ENCODE measurements at places on chromosomes 3 and 15. TPM values are rescaled to one million over a fixed set of nuclear protein-coding genes. Genes with fewer than 3 reads are reported as not detected.

The OR4M2 gene
- total RNA-seq = not detected

The C3orf85 gene
- total RNA-seq = not detected

The MORC1 gene
- 0.11 TPM for total RNA-seq

The CISH gene
- 0.53 TPM for total RNA-seq

The PLAAT1 gene
- total RNA-seq = 8.1 TPM

The SLC12A8 gene
- 4.8 TPM for total RNA-seq

The CPNE9 gene
- total RNA-seq = not detected

The SKOR1 gene
- total RNA-seq = not detected

The ZPLD1 gene
- total RNA-seq = 0.11 TPM

The IQCF6 gene
- total RNA-seq = not detected

The AADACL2 gene
- not detected for total RNA-seq

The SLC35G2 gene
- total RNA-seq = 38.7 TPM

The KLF15 gene
- 0.20 TPM for total RNA-seq

The GRK7 gene
- total RNA-seq = not detected

The SI gene
- not detected for total RNA-seq

The HRG gene
- total RNA-seq = not detected

The CIAO2A gene
- total RNA-seq = 157 TPM

The PLSCR5 gene
- not detected for total RNA-seq

The GOLGA6L7 gene
- total RNA-seq = not detected

The VWA5B2 gene
- not detected for total RNA-seq

The CD86 gene
- total RNA-seq = not detected

The GJD2 gene
- not detected for total RNA-seq

The NOX5 gene
- total RNA-seq = 1.1 TPM

Data from HT1080 (cell line).